ENCODE measurements at places on chromosomes 16 and 17. TPM values are rescaled to one million over a fixed set of nuclear protein-coding genes. Genes with fewer than 3 reads are reported as not detected.

- H3K4me3 ChIP-seq: no peak overlapping the region
- no peaks in the 10 kb centered on the region for H3K4me1 ChIP-seq
- no peak overlapping the region for H3K27ac ChIP-seq
- H3K27me3 ChIP-seq: peaks cover 3% of the 10 kb centered on the region
- no peaks in the 10 kb centered on the region for H3K36me3 ChIP-seq
Measured at GRCh38 chr17:34171245-34171818, 83.8 kb upstream of the CCL2 start.

- H3K4me3 ChIP-seq: no peak overlapping the region
- H3K36me3 ChIP-seq: no peaks in the 10 kb centered on the region
- no peak overlapping the region for H3K27ac ChIP-seq
- no peaks in the 10 kb centered on the region for H3K27me3 ChIP-seq
- H3K4me1 ChIP-seq: no peaks in the 10 kb centered on the region
- DNase-seq: no peak
Measured at GRCh38 chr17:62866471-62866870, 58.4 kb upstream of the MARCHF10 start.

The TAC4 gene
- not detected for total RNA-seq

DNA sequence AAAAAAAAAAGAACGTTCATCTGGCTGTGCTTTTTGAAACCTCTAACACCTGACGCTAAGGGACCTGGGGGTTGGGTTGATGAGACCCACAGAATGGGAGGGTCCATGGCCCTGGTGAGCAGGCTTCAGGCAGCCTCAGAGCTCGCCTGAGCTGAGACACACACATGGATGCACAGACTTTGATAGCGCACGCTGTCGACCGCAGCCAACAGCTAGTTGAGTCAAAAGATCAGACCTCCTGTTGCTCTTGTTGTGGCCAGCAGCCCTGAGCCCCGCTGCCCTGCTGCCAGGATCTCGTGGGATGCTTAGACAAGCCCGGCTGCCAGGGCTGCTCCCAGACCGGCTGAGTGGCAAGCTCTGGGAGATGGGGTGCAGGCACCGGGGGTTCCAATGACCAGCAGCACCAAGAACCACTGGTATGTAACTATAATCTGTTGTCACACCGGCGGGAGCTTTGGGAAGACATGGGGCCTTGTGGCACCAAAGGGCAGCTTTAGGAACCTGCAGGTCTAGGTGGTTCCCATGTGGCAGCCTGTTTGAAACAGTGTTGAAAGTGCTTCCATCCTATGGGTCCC is 20.0 kb upstream of the MEAK7 start:
- no peak overlapping the region for H3K27ac ChIP-seq
- no peak overlapping the region for H3K4me3 ChIP-seq
- no peaks in the 10 kb centered on the region for H3K27me3 ChIP-seq
- no peaks in the 10 kb centered on the region for H3K36me3 ChIP-seq
- H3K4me1 ChIP-seq: peaks cover 6% of the 10 kb centered on the region

The MPO gene
- total RNA-seq: not detected

DNA sequence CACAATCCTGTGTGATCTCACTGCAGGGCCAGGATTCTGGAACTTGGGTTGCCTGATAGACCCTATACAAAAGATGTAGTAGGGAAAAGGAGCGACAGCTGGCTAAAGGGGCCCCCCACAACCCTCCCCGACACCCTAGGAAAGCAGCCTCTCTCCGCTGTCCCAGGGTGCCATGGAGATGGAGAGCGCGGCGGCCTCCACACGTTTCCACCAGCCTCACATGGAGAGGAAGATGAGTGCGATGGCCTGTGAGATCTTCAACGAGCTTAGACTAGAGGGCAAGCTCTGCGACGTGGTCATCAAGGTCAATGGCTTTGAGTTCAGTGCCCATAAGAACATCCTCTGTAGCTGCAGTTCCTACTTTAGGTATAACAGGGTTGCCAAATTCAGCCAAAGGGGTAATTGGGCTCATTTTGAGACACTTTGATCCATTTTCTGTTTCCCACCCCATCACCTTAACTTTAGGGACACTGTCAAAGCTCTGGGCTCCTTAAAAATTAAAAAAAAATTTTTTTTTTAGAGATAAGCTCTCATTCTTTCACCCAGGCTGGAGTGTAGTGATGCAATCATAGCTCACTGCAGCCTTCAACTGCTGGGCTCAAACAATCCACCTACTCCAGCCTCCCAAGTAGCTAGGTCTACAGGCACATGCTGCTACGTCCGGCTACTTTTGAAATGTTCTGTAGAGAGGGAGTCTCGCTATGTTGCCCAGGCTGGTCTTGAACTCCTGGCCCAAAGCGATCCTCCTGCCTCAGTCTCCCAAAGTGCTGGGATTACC is at the start of gene KLHL10:
Gene KLHL10, plus strand, starts transcription at position 65 of the 778 bp plus-strand sequence. Its CDS starts 108 bp downstream, at position 173.
- peak within 1 kb of the TSS; percentile 90 for H3K27ac ChIP-seq
- no peaks in the 10 kb centered on the region for H3K36me3 ChIP-seq
- no peaks in the 10 kb centered on the region for H3K27me3 ChIP-seq
- DNase-seq: no peak
- H3K4me3 ChIP-seq: peak within 1 kb of the TSS; percentile 90
- H3K4me1 ChIP-seq: no peaks in the 10 kb centered on the region

DNA sequence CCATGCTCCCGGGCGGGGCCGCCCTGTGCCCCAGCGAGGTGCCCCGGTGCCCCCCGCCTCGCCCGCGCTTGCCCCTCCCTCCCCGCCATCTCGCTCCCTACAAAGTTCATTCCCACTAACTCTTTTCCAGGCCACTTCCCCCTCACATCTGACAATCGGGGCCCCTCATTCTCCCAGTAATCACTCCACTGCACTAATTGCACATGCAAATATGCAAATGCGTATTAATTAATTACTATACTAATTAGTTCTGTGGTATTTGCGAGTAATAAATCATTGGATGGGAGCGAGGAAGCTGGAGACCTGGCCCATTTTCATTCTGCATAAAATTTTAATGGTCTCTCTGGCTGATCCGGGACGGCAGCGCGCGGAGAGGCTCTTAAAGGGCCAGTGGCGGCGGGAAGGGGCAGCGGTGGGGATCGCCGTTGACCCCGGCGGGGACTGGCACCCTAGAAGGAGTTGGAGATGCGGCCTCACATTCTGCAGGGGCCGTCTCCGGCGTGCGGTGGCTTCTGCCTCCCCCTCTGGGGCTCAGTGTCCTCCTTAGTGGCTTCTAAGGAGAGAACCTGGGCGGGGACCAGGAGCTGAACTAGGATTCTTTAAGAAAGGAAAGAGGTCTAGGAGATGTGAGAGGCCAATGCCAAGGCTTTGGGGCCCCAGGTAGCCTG is 8.4 kb upstream of the PPP1R1B start:
- H3K4me1 ChIP-seq: peaks cover 9% of the 10 kb centered on the region
- no peaks in the 10 kb centered on the region for H3K27me3 ChIP-seq
- peak overlapping the region; percentile 59 for H3K27ac ChIP-seq
- H3K36me3 ChIP-seq: no peaks in the 10 kb centered on the region
- DNase-seq: no peak

GRCh38 chr17:12250973-12251372 is 230.3 kb downstream of the MAP2K4 start:
- H3K4me3 ChIP-seq: no peak overlapping the region
- H3K27ac ChIP-seq: no peak overlapping the region
- H3K27me3 ChIP-seq: no peaks in the 10 kb centered on the region
- H3K4me1 ChIP-seq: no peaks in the 10 kb centered on the region
- H3K36me3 ChIP-seq: no peaks in the 10 kb centered on the region

DNA sequence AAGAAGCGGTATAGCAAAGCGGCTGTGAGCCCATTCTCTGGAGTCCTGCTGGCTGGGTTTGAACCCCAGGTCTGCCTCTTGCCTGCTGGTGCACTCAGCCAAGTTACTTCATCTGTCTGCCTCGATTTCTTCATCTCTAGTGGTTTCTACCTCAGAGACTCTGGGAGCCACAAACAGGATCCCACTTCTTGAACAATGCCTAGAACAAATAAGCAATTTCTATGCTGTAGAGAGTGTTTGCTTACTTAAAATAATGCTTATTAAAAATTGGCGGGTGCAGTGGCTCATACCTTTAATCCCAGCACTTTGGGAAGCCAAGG is 75.5 kb downstream of the CMIP start:
- H3K27ac ChIP-seq: no peak overlapping the region
- DNase-seq: no peak
- no peaks in the 10 kb centered on the region for H3K27me3 ChIP-seq
- H3K36me3 ChIP-seq: no peaks in the 10 kb centered on the region

The ITGB4 gene
- total RNA-seq: 67.2 TPM

GRCh38 chr16:68235108-68235886 is 630 bp downstream of the ESRP2 start:
- peak; percentile 79 for DNase-seq
- H3K27me3 ChIP-seq: no peaks in the 10 kb centered on the region
- peak overlapping the region; percentile 90 for H3K27ac ChIP-seq
- no peaks in the 10 kb centered on the region for H3K36me3 ChIP-seq
- H3K4me1 ChIP-seq: no peaks in the 10 kb centered on the region

GRCh38 chr17:21025451-21025850 is 17.4 kb downstream of the USP22 start:
- H3K4me3 ChIP-seq: no peak overlapping the region
- no peaks in the 10 kb centered on the region for H3K36me3 ChIP-seq
- no peaks in the 10 kb centered on the region for H3K27me3 ChIP-seq
- H3K27ac ChIP-seq: no peak overlapping the region

- no peak for DNase-seq
- H3K27ac ChIP-seq: no peak overlapping the region
- H3K4me1 ChIP-seq: peaks cover 15% of the 10 kb centered on the region
- no peaks in the 10 kb centered on the region for H3K36me3 ChIP-seq
- H3K27me3 ChIP-seq: no peaks in the 10 kb centered on the region
Measured at GRCh38 chr17:75638893-75639292, 5.7 kb downstream of the SMIM5 start.

DNA sequence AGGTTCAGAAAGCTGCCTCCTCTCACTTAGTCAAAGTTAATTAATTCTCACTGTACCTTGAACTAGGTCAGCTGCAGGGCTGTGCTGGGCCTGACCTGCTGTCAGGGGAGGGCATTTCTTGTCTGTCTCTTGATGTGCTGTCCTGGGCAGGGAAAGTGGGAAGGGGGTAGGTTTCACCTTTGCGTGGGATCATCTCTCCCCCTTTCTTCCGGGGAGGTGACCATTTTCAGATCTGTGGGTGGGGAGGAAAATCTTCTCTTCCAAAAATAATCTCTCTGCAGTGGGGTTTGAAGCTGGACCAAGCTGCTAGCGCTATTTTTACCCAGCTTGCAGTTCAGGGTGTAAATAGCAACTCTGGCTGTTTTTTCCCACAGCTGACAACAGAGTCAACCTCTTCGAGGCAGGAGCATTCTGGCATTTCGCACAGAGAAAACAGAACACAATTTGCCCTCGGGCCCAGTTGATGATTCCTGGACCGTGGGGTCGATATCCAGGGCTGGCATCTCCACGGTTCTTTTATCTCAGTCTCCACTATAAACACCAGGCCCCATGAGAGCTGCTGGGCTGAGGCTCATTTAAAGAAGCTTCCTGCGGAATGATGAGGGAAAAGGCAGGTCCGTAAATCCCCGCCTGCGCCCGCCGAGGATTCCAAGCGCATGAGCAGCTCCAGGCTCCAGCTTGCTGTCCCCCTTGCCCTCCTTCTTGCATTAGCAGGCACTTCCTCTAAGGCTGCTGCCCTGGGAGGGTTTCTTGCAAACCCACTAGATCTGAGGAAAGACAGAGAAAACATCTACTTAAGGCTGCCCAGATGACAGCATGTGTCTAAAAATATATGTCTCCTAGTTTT is 93.9 kb downstream of the YPEL2 start:
- H3K27me3 ChIP-seq: no peaks in the 10 kb centered on the region
- peak overlapping the region; percentile 33 for H3K27ac ChIP-seq
- H3K4me1 ChIP-seq: no peaks in the 10 kb centered on the region
- no peaks in the 10 kb centered on the region for H3K36me3 ChIP-seq
- H3K4me3 ChIP-seq: no peak overlapping the region

- no peaks in the 10 kb centered on the region for H3K4me1 ChIP-seq
- H3K4me3 ChIP-seq: no peak overlapping the region
- no peaks in the 10 kb centered on the region for H3K27me3 ChIP-seq
- peak overlapping the region; percentile 58 for H3K27ac ChIP-seq
Measured at GRCh38 chr16:56246051-56246817, 54.9 kb downstream of the GNAO1 start.

The RPL13 gene
- total RNA-seq: 5,484 TPM

DNA sequence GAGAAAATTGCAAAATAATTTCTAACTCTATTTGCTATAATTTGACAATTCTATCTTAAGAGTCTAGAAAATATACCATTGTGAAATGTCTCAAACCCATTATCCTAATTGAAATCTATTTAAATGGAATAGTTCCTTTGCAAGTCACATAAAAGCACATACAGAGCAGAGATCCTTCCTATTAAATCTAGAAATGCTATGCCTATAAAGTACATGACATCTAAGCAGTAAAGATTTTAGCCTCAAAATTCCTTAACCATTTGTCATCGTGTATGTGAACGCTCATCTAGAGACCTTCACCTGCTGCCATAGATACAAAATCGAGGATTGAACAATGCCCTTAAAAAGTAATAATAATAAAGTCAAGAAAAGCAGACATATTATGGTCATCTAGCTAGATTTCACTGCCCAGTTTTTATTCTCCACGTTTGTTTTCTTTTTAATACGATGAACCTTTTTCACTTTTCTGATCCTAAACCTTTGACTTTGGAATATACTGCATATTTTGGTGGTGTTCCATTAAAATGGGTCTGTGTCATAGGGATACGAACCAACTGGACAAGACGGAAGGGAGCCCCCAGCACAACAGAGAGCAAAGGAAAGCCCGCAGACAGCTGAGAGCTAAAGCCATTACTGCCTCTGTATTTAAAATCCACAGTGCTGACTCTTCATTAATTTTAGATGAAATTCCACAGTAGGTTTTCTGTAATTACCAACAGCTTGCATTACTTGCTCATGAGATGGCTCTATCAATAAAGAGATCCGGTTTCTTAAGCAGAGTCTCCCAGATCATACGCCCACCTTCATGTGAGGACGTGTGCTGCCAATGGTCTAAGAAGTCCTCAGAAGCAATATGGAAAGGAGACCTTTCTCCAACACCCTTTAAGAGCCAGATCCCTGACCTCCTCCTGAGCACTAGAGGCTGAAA is 17.6 kb downstream of the TEX2 start:
- H3K27ac ChIP-seq: no peak overlapping the region
- no peak for DNase-seq
- no peaks in the 10 kb centered on the region for H3K27me3 ChIP-seq
- no peaks in the 10 kb centered on the region for H3K36me3 ChIP-seq
- peaks cover 2% of the 10 kb centered on the region for H3K4me1 ChIP-seq

The LRRC37A gene
- 7.8 TPM for total RNA-seq

The IL17C gene
- total RNA-seq: not detected

The KRT40 gene
- not detected for total RNA-seq

The DNASE1L2 gene
- 0.59 TPM for total RNA-seq

The CIBAR2 gene
- not detected for total RNA-seq

GRCh38 chr16:29154676-29155121 is 169.8 kb downstream of the LAT start:
- no peaks in the 10 kb centered on the region for H3K36me3 ChIP-seq
- H3K4me1 ChIP-seq: no peaks in the 10 kb centered on the region
- H3K4me3 ChIP-seq: no peak overlapping the region
- peak; percentile 24 for DNase-seq
- H3K27me3 ChIP-seq: no peaks in the 10 kb centered on the region
- H3K27ac ChIP-seq: no peak overlapping the region
